ENCODE measurements at places on chromosomes 3 and 15.

- no peak for DNase-seq
Observed at GRCh38 chr3:173510565-173510964, 113.0 kb downstream of the NLGN1 start.

- DNase-seq, result peak; percentile 60
Observed at GRCh38 chr15:80989081-80989517, 520 bp downstream of the MESD start.

DNA sequence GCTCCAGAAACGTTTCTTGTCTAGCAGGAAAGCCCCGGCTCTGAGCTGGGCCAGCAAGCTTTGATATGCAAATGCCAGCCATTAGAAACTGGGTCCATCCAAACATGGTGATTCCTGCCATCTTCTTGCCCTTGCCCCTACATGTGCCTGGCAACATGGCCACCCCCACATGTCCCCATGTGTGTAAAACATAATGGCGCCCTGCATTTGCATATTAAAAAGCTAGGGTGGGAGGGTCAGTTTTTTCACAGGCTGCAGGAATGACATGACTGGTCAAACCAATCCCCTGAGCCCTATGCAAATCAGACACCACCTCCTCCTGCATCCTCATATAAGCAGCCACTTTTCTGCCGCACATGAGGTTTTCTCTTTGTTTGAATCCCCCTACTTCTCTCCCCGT, 21.2 kb downstream of the GPR156 start:
- no peak for DNase-seq

DNA sequence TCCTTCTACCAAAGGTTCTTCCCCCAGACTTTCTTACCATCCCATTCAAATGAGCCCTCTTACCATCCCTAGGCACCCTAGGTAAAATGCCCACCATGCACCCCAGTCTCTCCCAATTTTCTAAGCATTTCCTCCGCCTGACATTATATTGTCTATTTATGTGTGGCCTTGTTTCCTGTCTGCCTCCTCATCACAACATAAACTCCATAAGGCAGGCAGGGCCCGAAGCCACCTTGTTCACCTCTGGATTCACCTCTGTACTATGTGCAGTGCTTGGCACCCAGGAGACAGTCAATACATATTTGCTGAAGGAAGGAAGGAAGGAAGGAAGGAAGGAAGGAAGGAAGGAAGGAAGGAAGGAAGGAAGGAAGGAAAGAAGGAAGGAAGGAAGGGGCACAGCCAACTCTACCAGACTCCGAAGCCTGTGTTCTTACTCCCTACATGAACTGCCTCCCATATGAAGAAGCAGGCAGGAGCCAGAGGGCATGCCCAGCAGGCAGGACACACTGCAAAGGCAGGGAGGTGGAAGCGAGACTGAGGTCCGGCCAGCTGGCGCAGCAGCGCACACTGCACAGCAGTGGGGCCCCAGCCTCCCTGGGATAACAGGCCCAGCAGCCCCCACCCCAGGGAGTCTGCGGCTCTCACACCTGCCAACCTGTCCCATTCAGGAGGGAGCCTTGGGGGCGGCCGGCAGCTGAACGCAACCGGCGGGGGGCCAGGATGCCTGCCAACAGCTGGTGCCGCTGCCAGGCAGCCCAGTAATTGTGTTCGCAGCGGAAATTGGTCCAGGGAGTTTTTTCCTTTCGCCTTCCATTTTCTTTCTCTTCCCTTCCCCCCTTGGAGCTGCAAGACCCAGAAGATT, 106.0 kb upstream of the LINGO1 start:
- no peak for DNase-seq

- peak; percentile 13 for DNase-seq
Observed at GRCh38 chr15:32994810-32995424, 199.6 kb downstream of the FMN1 start.

- peak; percentile 37 for DNase-seq
Observed at GRCh38 chr15:55334997-55335396, 16.0 kb downstream of the PIGB start.

GRCh38 chr3:55333046-55333445, 154.1 kb downstream of the WNT5A start:
- no peak for DNase-seq

GRCh38 chr3:45067486-45067885, 41.4 kb downstream of the CLEC3B start:
- DNase-seq, result no peak

GRCh38 chr15:25394898-25395297, 43.9 kb downstream of the UBE3A start:
- no peak for DNase-seq

- DNase-seq, result no peak
Observed at GRCh38 chr3:86814918-86815655, 175.9 kb downstream of the VGLL3 start.

GRCh38 chr15:58543664-58544335, 112.0 kb downstream of the LIPC start:
- DNase-seq, result no peak
